ENCODE measurements at places on chromosomes 2 and 18. TPM values are rescaled to one million over a fixed set of nuclear protein-coding genes. Genes with fewer than 3 reads are reported as not detected.

DNA sequence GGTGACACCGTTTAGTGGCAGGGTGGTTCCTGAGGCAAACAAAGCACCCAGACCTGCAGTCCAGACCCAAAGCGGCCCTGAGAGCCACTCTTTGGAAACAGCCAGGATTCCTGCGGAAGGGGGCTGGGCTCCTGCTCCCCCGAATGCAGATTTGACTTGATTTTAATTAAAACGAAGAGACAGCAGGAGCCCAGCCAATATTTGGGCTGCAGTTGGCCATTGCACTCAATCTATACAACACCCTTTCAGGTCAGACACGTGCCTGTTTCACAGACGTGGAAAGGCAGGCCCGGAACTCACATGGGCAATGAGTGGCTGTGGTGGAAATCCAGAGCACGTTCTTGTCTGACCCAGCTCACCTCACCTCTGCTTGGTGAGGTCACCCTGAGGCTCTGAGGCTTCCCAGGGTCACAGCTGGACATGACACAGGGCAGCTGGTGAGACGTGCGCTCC lies 122.4 kb downstream of the NDUFA10 start:
- DNase-seq = no peak

DNA sequence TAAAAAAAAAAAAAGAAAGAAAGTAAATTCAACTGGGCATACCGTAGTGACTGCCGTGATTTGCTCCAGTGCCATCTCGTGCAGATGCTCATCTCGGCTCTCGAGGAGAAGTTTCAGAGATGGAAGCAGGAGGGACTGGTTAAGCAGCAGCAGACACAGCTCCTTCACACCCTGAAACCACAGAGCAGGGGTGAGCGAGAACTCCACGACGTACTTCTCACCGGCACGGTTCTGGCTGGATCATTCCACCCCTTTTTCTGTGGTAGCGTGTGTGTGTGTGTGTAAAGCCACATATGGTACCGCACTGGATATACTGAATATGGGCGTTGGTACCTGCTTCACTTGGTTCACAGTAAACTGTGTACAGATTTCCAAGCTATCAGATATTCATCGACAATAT lies 382.2 kb downstream of the NBAS start:
- no peak for DNase-seq

- no peak for DNase-seq
Observed at GRCh38 chr18:46320297-46320696, 216.1 kb downstream of the HAUS1 start.

- DNase-seq = no peak
Observed at GRCh38 chr2:43293744-43294695, 67.6 kb upstream of the ZFP36L2 start.

DNA sequence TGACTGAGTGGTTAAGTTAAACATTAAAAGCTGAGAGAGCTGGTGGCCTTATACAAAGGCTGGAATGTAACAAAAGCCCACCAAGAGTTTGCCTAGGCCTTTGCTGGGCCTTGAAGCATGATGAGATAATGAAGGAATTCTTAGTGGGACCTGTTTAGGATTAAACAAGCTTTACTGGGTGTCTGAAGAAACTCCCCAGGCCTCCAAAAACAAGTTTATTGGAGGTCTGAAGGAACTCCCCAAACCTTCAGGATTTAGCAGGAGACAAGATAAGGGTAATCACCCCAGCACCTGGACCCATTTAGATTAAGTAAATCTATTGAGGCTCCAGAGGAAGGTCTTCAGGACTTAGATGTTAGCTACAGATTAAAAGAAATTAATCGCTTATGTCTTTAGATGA lies 18.7 kb downstream of the PCARE start:
- DNase-seq = no peak

- DNase-seq = no peak
Observed at GRCh38 chr2:45567974-45568789, 42.9 kb downstream of the SRBD1 start.

GRCh38 chr2:101879466-101879865 lies 112.3 kb upstream of the IL1R2 start:
- no peak for DNase-seq

- DNase-seq = no peak
Observed at GRCh38 chr2:39373181-39373802, 63.8 kb downstream of the MAP4K3 start.

DNA sequence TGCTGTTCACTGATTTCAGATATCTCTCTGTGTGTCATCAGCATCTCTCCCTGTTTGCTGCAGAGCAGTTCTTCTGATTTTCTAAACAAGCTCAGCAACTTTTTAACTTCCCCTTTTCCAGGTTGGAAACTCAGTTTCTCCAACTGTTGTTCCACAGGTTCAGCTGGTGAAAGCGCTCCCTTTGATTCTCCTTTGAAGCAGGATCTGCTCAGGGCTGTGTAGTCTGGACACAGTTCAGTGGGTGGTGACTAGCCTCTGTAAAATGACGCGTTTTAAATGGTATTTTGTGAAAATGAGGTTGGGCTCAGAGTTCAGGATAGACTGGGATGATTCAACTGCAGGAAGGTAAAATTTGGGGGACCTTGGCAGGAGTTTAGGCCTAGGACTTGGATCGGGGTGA lies 106.3 kb downstream of the TRIM43 start:
- DNase-seq = no peak

DNA sequence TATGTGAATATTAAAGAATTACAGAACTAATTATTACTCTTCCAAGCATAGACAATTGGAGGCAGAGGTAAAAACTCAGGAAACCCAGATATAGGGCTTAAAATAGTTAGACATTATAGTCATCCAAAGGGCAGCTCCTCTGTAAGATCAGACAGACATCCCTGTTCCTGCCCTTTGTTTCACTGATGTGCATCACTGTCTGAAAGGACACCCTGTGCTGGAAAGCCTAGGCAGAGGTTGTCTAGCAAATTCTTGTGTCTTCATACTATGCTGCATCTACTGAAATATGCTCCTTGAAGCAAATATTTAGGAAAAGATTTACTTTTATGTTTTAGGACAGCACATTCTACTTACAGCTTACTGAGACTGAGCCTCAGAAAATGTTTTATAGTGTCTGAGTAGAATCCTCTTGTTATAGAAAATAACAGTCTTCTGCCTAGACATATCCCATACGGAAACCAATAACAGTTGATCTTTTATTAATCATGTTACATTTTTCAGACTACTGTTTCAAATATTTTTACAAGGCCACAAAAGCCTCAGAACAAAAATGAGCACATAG lies 977.3 kb upstream of the CDH2 start:
- DNase-seq = no peak

GRCh38 chr2:14759082-14759481 lies 126.6 kb downstream of the LRATD1 start:
- no peak for DNase-seq

GRCh38 chr2:26246818-26247217 lies 2.1 kb downstream of the HADHB start:
- DNase-seq = no peak

DNA sequence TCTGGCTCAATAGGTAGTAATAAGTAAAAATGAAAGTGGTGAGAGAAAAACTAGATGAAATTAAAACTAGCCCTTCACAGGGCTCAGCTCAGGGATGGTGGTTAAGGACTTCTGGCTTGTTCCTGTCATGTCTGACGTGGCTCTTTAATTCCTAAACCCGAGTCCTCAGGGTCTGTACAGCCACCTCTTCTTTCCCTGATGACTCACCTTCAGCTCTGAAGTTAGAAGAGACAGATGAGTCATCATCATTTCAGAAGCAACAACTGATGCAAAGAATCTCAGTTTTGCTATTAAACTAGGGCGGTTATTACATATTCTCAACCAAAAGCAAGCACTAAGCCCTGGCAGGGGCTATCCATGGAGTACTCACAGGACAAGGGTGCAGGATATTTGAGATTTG lies 24.0 kb upstream of the ITGB6 start:
- DNase-seq = no peak

DNA sequence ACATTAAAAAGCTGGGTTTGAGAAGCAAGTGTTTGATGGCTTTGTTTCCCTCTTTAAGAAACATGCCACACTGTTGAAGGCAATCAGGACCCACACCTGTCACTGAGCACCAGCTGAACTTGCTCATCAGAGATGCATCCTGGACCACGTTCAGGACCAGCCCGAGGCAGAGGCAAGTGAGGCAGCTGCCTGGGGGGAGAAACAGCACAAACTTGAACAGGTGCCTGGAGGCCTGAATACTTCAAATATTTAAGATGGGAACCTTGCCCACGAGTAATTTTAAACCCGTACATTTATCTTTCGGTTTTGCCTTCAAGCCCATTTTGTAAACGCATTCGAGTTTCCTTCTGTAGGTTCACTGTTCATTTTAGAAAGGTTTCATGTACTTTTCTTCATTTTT lies 421.3 kb downstream of the NYAP2 start:
- DNase-seq = no peak

Gene CCDC148
- polyA plus RNA-seq = 8.0 TPM

Gene ASXL2
- polyA plus RNA-seq = 20.5 TPM

Gene GKN2
- polyA plus RNA-seq = not detected

Gene ACADL
- polyA plus RNA-seq = 19.4 TPM

Gene CNTNAP5
- not detected for polyA plus RNA-seq
